ENCODE measurements at places on chromosomes 6 and 20.

- no peak for DNase-seq
These were observed 729.0 kb downstream of the RFPL4B start for GRCh38 chr6:113076116-113076515.

DNA sequence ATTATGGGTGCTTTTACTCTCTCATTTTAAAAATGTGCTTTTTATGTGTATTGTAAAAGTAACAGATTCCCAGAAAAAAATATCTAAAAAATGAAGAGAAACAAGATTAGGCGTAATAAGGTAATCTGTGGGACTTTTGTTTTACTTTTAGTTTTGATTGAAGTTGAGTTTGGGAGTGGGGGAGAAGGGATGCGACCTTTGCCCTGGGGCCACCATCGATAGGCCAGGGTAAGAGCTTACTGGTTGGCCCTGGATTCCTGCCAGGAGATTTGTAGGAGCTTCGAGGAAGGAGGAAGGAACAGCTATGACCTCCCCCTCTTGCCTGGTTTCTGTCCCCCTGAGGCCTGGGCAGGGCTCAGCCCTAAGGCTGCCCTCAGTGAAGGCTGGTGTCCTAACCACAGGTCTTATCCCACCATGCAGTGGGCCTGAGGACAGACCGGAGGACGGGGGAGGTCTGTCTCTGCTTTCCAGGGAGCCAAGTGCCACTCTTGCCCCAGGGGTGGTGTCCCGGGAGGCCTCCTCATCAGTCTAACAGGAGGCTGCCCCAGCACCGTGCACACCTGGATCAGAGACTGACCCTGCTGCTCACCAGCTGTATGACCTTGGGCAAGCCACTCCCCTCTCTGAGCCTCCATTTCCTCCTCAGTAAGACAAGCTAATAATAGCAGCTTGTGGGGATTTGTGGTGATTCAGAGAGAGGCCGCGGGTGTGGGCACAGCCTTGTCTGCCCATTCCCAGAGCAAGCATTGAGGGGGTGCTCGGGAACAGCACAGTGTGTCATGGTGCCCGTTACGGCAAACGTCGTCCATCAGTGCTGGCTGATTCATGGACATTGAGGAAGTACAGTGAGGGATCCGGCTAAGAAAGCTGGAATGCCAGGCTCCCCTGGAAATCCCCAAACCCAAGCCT lies 21.2 kb downstream of the TGM2 start:
- DNase-seq, result no peak

- DNase-seq, result no peak
These were observed 1.5 kb downstream of the CENPQ start for GRCh38 chr6:49464691-49465090.

- no peak for DNase-seq
These were observed 63.3 kb downstream of the DLL1 start for GRCh38 chr6:170227521-170227983.

- DNase-seq, result no peak
These were observed 54.8 kb upstream of the ADGRG6 start for GRCh38 chr6:142246960-142247359.

GRCh38 chr20:10558635-10559187 lies 115.1 kb downstream of the JAG1 start:
- no peak for DNase-seq

DNA sequence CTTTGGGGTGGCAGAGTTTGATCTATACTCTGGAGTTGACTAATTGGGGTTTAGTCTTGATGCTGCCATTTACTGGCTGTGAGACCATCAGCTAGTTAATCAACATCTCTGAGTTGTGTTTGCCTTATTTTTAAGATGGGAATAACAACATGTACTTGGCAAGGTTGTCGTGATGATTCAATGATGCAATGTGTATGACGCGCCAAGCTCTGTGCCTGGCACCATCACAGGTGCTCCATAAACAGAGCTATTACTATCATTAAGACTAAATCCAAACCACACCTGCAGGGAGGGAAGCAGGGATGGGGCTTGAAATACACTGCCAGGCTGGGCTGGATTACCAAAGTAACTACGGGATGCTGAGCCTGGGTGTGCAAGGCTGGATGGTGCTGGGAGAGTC lies 60.1 kb upstream of the E2F3 start:
- no peak for DNase-seq

- DNase-seq, result no peak
These were observed 229.6 kb downstream of the MMUT start for GRCh38 chr6:49233483-49233882.

GRCh38 chr20:54155736-54156317 lies 18.0 kb downstream of the CYP24A1 start:
- no peak for DNase-seq

DNA sequence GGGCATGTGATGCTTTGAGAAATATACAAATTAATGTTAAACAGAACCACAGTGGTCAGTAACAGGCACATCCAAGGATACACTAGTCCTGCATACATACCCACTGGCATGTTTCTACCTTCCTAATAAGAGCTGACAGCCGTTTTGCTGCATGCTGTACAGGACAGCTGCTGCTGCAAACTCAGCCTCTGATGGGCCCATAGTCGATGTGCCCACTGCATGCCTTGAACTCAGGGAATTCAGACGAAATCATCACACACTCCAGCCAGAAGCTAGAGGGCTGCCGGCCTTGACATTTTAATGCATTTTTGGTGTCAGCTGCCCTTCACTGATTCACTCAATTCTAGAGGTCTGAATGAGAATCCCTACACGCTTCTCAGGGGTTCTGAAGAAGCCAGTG lies 29.3 kb downstream of the FKBP1A start:
- no peak for DNase-seq

DNA sequence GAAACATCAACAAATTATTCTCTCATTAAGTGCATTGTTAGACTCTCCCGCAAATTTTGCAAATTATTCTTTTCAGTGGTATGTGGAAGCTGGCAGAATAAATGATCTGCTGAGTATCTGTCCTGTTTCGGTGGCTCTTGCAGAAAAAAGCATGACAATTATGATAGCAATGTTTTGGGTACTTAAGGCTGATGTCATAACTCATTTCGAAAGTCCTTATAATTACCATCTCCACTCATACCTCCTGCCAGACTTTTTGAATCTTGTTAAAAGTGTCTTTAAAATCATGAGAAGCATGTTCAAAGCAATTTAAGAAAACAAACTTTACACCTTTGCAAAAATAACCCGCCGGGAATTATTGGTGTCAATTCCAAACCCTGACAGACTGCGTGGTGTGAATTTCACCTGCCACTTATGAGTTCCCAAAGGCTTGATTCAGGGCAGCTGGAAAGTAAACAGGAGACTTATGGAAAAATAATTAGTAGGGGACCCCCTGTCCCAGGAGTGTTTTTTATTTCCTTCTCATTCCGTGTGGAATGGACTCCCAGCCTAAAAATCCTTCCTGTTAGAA lies 87.6 kb upstream of the E2F3 start:
- DNase-seq, result no peak

GRCh38 chr6:24630856-24631505 lies 15.0 kb downstream of the KIAA0319 start:
- no peak for DNase-seq

DNA sequence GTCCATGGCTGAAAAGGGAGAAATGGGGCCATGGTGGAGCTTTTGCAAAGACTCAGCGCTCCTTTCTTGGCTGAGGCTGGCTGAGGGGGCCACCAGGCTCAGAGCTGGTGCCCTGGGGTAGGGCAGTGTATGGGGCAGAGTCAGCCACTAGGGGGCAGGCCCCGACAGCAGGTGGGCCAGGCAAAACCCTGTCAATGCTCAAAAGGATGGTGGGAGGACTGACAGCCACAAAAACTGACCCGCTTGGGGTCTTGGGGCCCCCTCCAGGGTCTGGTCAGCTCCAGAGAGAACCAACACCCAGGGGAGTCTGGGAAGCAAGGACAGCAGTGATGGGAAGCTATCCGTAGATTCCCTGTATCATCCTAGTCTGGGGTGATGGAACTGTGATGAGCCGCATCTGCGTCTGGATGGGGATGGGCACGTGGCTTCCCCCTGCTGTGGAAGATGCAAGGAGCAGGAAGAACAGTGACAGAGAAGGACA lies 306.9 kb downstream of the DHX35 start:
- no peak for DNase-seq

- no peak for DNase-seq
These were observed 29.2 kb downstream of the B4GALT5 start for GRCh38 chr20:49684335-49684997.

DNA sequence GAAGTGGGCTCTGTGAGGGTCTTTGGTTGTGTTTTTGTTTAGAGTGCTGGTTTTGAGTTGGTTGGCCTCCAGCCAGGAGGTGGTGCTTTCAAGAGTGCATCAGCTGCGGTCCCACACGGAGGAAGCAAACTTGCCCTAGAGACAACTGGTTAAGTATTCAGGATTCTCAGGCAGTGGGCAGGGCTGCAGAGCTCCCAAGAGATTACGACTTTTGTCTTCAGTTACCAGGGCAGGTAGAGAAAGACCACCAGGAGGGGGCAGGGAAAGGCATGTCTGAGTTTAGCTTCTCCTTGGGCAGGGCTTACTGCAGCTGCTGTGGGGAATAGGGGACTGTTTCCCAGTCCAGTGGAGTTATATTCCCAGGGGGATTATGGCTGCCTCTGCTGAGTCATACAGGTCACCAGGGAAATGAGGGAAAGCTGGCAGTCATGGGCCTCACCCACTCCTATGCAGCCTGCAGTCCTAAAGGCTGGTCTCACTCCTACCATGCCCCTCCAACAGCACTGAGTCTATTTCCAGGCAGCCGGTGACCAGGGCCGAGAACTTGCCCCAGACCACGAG lies 64.3 kb downstream of the TTI1 start:
- no peak for DNase-seq

GRCh38 chr6:152391179-152391880 lies 245.8 kb downstream of the SYNE1 start:
- no peak for DNase-seq

- DNase-seq, result no peak
These were observed 3.8 kb downstream of the ZNF335 start for GRCh38 chr20:45968081-45968671.

- no peak for DNase-seq
These were observed 22.4 kb upstream of the BACH2 start for GRCh38 chr6:90319044-90319443.

DNA sequence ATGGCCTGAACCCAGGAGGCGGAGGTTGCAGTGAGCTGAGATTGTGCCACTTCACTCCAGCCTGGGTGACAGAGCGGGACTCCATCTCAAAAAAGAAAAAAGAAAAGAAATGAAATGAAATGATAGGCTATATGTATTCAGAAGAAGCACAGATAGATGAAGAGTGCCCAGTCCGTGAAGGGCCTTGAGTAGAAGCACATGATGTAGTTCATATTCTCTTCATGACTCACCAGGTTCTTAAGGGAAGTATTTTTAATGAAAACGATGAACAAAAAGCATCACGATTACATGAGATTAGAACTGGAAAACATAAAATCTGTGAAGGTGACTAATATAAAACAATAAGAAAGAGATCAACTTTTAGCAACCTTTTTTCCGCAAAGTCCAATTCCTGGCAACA lies 29.8 kb downstream of the TPD52L1 start:
- DNase-seq, result no peak

DNA sequence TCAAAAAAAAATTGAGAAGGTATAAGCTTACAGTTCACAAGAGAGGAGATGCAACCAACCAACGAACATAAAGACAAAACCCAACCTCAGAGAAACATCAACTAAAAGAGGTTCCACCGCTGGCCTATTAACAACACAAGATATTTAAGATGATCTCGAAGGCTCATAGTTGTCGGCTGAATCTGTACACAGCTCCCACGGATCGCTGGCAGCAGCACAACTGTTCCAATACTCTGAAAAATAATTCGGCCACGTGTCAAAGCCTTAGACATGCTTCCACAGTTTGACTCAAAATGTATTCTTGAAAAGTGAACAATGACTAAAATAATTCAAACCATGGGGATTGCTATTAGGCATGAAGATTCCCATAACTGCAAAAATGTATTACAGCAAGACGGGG lies 13.7 kb downstream of the EXOC2 start:
- no peak for DNase-seq

GRCh38 chr6:150622941-150623874 lies 23.5 kb downstream of the PLEKHG1 start:
- peak; percentile 27 for DNase-seq

DNA sequence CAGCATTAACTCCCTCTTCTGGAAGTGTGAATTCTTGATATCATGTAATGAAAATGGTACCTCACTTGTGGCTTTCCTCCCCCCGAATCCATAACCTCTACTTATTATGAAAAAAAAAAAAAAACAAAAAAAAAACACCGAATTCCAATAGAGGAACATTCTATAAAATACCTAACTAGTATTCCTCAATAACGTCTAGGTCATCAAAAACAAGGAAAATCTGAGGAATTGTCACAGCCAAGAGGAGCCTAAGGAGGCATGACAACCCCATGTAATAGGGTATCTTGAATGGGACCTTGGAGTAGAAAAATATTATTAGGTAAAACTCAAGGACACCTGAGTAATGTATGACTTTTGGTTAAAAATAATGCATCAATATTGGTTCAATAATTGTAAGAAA lies 38.9 kb upstream of the POLR1H start:
- no peak for DNase-seq

DNA sequence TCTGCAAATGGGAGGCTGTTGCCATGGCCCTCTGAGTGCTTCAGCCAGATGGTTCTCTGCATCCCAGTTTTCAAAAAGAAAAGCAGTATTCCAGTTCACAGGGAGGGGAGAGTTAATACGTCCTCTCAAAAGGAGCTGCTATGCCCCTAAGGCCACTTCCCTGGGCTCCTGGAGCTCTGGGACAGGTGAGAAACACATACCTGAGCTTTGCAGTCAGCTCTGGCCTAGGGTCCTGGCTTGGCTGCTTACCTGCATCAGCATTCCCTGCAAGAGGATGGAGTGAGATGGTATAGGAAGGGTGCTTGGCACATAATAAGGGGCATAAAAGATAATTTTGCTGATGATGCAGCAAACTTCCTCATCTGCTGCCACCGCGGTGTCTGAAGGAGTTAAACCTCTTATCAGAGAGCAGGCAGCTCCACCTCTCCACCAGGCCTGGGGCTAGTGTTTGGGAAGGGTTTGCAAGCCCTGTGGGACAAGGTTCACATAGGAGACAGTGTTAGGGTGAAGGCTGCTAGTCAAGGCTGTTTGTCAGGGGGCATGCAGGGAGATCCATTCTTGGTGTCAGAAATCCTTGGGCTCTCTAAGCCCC lies 62.7 kb downstream of the SLC24A3 start:
- DNase-seq, result no peak

GRCh38 chr6:118578617-118579016 lies 30.5 kb downstream of the PLN start:
- no peak for DNase-seq

DNA sequence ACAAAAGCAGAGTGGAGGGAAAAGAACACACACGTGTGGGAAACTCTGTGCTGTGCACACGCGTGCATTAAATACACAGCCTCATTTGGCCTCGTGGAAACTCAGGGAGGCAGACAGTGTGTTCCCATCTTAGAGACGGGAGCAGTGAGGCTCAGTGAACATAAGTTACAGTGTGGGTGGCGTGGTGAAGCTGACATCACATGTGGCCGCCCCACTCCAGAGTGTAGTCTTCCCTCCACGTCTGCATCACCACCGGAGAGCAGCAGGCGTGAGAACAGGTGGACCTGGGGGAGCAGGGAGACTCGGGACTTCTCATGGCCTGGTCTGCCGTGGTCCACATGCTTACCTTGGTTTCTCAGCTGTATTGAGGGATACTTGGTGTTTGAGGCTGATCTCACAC lies 51.7 kb downstream of the THBS2 start:
- DNase-seq, result no peak

- no peak for DNase-seq
These were observed 40.3 kb upstream of the IRF4 start for GRCh38 chr6:351011-351866.

All from NCI-H1417 treated with DMSO at 0.1 percent for 48 hours (cell line).